Hematopoietic multipotent progenitor cell treated with erythropoietin and hydrocortisone succinate and interleukin-3 and kit ligand, for 17 days (in vitro differentiated cells): ENCODE measurements at places on chromosomes 3 and 15.

GRCh38 chr3:182487143-182487542, 306.2 kb upstream of the ATP11B start:
- no peak for DNase-seq

DNA sequence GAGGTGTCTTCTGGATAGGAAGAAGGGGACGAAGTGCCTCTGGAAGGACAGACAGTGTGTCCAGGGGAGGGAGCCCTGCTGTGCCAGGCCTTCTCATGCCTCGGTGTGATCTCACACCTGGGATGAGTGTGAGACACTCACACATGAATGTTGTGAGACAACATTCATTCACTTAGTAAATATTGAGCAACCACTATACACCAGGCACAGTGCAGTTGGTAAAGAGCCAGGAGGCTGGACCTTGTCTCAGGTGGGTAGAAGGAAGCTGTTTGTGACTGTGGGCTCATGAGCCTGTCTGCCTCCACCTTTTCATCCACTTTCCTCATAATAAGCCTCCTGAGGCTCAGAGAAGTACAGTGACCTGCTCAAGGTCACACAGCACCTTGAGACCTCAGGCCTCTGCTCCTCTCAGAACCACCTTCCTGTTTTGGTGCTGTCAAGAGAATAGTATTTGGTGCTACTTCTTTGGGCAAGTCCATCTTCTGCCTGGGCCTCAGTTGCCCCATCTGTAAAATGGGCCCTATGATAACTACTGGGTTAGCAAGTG, 20.9 kb downstream of the SLC6A6 start:
- no peak for DNase-seq

- DNase-seq = no peak
Observed at GRCh38 chr15:81254916-81255290, 58.2 kb downstream of the IL16 start.

- DNase-seq = no peak
Observed at GRCh38 chr3:43248185-43248583, 38.2 kb upstream of the SNRK start.

GRCh38 chr3:186368176-186368575, 6.1 kb upstream of the DGKG start:
- no peak for DNase-seq

- DNase-seq = no peak
Observed at GRCh38 chr3:185656321-185656840, 70.3 kb downstream of the SENP2 start.

- DNase-seq = peak; percentile 45
Observed at GRCh38 chr15:57146506-57147201, 228.2 kb downstream of the TCF12 start.

DNA sequence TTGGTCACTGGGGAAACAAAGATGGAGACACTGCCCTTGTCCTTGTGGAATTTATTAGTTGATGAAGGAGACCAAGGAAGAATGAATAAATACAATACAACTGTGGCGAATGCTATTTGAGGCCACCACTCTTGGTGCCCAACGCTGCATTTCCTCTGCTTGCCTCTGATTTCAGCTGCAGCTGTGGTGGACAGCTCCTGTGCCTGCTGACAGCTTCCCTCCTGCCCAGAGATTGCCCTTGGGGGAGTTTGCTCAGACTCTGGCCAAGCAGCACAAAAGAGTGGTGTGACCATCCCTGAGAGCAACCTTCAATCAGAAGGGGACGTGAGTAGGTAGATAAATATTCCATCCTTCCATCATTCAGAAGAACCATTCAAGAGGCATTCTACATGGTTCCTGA, 64.6 kb upstream of the FHIT start:
- no peak for DNase-seq

DNA sequence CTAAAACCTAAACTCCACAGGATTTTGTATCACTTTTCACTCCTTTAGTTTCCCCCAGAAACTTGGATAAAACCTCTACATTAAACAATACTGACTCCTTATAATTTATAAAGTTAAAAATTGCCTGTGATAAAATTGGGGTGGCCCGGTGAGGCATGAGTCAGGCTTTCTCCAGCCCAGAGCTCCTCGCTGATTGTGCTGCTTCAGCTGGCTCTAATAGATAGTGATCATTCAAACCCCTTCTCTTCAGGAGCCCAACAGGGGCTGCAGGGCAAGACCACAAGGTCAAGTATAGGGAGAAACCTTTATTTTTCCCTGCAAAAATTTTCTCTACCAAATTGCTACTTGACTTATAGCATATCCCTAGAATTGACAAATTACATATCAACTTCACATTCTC, 308.2 kb downstream of the PLCL2 start:
- no peak for DNase-seq

DNA sequence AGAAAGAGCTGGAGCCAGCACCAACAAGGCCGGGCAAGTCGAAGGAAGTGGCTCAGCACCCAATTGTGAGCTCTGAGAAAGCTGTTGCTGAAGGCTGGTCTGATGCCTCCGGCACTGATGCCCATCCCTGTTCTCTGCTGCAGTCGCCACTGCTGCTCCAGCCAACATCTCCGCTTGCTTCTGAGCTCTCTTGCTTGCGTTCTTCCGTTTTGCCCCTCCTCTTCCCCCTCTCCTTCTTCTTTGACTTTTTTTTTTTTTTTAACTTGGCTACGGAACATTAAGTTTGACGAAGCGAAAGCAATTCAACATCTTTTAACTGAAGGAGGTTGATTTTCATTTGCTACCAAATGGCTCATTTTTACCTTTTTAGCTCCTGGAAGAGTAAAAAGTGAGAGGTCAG, 442.9 kb downstream of the MCTP2 start:
- DNase-seq = no peak

- peak; percentile 96 for DNase-seq
Observed at GRCh38 chr15:64095795-64096667, at the start of gene SNX1. Gene SNX1, plus strand, starts transcription at chr15:64095982. Its CDS starts 32 bp downstream, at chr15:64096014.

DNA sequence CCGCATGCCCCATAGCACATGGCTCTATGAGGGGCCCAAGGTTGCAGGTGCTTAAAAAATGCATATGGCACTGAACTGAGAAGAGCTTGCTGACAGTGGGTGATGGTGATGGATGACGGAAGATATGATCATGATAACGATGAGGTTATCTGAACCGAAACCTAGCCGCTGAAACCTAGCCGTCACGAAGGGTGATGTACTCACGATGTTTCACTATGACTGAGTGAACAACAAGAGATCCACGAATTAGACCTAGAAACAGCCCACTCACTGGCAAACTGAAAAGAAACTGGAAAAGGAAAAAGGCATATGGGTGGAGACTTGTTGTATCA, 57.6 kb upstream of the BCL6 start:
- no peak for DNase-seq

DNA sequence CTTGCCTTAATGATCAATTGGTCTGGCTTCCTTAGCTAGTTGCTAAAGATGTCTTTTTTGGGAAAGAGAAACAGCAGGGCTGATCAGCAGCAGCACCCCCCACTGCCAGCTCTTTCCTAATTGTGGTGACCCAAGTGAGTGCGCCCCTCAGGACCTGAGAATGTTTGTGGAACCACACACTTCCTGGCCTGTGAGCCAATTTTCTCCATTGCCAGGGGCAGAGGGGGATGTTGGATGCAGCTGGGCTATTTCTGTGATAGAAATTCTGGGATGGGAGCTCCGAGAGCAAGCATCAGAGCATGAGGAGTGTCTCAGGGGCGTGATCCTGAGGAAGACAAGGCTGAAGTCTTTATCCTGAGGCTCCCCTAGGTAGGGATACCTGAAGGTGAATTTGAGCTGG, 66.6 kb downstream of the CLDN11 start:
- DNase-seq = no peak

GRCh38 chr15:89778861-89779260, 2.7 kb downstream of the MESP2 start:
- no peak for DNase-seq

- DNase-seq = no peak
Observed at GRCh38 chr3:46612324-46612723, at the start of gene FAM240A. Gene FAM240A, plus strand, starts transcription at chr3:46612525. Its CDS starts 159 bp downstream, at chr3:46612684.

DNA sequence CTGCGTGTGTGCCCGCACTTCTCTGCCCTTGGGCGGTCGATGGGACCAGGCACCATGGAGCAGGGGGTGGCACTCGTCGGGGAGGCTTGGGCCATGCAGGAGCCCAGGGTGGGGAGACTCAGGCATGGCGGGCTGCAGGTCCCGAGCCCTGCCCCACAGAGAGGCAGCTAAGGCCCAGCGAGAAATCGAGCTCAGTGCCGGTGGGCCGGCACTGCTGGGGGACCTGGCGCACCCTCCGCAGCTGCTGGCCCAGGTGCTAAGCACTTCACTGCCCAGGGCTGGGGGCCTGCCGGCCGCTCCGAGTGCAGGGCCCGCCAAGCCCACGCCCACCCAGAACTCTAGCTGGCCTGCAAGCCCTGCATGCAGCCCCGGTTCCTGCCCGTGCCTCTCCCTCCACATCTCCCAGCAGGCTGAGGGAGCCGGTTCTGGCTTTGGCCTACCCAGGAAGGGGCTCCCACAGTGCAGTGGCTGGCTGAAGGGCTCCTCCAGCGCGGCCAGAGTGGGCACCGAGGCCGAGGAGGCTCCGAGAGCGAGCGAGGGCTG, 553 bp upstream of the RTP4 start:
- no peak for DNase-seq

- DNase-seq = no peak
Observed at GRCh38 chr3:58101499-58102389, 93.5 kb downstream of the FLNB start.

- DNase-seq = no peak
Observed at GRCh38 chr3:69510481-69511030, 124.7 kb upstream of the FRMD4B start.

DNA sequence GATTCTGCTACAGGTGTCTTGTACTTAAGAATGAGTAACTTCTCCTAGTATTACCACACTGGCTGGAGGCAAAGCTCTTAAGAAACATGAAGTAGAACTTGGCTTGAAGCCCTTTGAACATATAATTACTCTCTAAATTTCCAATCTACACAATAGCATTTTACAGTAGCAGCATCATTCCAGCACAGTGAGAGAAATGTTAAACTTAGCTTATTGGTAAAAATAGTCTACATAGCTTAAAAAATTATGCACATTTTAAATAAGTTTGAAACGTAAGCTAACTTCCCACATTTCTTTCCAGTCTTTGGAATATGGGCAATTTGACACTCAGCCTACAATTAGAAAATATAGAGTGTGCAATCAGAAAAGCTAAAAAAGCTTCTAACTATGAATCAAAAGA, 32.8 kb upstream of the TOP2B start:
- no peak for DNase-seq

DNA sequence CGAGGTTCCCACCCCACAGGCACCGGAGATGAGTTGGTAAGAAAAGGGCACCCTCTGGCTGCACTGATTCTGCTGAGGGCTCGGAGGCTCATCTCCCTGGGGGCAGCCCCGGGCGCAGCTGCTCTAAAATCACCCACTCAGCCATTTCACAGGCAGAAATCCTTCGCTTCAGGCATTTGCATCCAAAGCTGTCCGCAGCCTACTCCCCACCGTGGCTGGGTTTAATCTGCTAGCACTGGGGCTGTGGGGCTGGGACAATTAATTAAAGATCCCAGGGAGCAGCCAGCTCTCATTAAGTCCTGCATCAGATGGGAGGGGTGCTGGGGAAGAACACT, 104.3 kb upstream of the PRR20G start:
- no peak for DNase-seq

DNA sequence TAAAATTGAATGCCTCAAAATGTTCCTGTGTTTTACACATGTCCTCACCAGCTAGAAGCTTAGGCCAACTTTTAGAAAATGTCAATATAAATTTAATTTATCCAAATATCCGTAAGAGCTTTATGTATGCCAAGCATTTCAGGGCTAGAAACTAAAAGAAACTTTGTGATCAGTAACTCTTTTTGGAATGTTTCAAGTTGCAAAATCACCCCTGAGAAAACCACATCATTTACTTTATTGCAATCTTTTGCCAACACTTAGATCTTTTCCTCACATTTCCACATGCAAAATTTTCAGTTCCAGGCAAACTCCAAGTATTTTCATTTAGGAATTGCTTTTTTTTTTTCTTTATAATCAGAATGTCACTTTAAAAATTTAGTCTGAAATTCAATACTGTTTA, 20.1 kb upstream of the IGF1R start:
- DNase-seq = no peak

- DNase-seq = no peak
Observed at GRCh38 chr3:89360156-89360555, 252.7 kb downstream of the EPHA3 start.

- DNase-seq = no peak
Observed at GRCh38 chr3:126714921-126715320, 10.9 kb downstream of the CHCHD6 start.

GRCh38 chr3:65354880-65355279, 667.1 kb upstream of the ADAMTS9 start:
- DNase-seq = no peak

- DNase-seq = no peak
Observed at GRCh38 chr15:80507131-80507530, 102.9 kb downstream of the ARNT2 start.
